Activated T-helper 1 cell treated with anti-CD3 and anti-CD28 coated beads, Interleukin-12 subunit alpha, Interleukin-12 subunit beta, Interleukin-2, Interleukin-4 antibody, amounts not matched to agents 30 ng/mL and 10 ng/mL and 1 ng/mL, durations not matched to agents 14 hours and 24 hours and 36 hours (primary cell): ENCODE measurements at places on chromosomes 2 and 18. TPM values are rescaled to one million over a fixed set of nuclear protein-coding genes. Genes with fewer than 3 reads are reported as not detected.

The EPAS1 gene
- 13.7 and 22.9 TPM in 2 replicates for total RNA-seq

DNA sequence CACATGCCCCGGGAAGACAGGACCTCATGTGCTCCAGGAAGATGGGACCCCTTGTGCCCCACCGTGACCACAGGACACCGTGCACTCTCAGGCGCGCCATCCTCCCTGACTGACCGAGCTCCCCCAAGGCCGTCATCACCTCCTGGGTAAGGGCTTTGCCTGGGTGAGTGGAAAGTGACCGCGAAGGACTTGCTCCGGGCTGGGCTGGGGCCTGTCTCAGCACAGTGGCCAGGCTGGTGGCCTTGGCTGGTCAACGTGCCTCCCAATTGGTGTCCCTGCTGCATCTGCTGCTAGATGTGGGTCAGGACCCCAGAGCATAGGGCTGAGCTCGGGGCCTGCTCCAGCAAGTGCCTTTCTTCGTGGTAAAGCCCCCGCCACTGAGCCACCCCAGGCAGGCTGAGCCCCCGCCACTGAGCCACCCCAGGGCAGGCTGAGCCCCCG is 69.7 kb upstream of the CTDP1 start:
- no peak for DNase-seq
- H3K36me3 ChIP-seq: no peaks in the 10 kb centered on the region
- H3K4me3 ChIP-seq: no peak overlapping the region
- no peaks in the 10 kb centered on the region for H3K27me3 ChIP-seq
- H3K4me1 ChIP-seq: no peaks in the 10 kb centered on the region
- no peak overlapping the region for H3K27ac ChIP-seq

The PPP4R3B gene
- 69.8 and 74.6 TPM in 2 replicates for total RNA-seq

DNA sequence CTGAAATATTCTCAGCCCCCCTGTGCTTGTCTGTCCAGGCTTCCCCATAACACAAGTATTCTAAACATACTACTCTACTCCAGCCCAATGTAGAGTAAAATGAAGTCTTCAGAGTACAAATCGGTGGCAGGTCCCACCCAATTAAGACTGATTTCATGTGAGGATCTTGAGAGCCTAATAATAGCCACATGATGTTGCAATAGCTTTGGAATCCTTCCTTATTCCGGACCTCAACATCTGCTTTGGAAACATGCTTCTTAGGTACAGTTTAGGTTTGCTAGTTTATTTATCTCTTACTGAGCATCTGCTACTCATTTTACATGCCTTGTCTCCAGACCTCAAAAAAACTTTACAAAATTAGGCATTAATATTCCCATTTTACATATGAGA is 207.3 kb upstream of the RAB6C start:
- no peaks in the 10 kb centered on the region for H3K36me3 ChIP-seq
- no peak for DNase-seq
- H3K4me1 ChIP-seq: no peaks in the 10 kb centered on the region
- no peak overlapping the region for H3K4me3 ChIP-seq
- peaks cover 3% of the 10 kb centered on the region for H3K27me3 ChIP-seq

The CTAGE1 gene
- total RNA-seq: not detected in 2 replicates

DNA sequence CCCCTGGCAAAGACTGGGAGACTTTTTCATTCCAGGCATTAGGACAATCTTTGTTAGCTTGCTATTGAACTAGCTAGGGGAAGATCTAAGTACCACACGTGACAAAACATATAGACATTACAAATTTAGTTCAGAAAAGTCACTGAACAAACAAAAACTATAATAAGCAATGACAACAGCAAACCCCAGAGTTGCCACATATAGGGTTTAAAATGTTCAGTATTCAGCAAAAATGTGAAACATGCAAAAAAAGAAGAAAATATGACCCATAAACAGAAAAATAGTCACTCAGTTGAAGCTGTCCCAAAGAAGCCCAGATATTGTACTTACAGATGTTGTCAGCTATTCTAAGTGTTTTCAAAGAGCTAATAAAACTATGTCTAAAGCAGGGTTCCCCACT is 431.1 kb upstream of the CDH2 start:
- H3K36me3 ChIP-seq: no peaks in the 10 kb centered on the region
- H3K4me1 ChIP-seq: no peaks in the 10 kb centered on the region
